CD4-positive, alpha-beta memory T cell (primary cell): ENCODE measurements at places on chromosomes 7 and 10.
A peak's percentile ranks its signal among the peaks of the same experiment; 100 is the strongest.

DNA sequence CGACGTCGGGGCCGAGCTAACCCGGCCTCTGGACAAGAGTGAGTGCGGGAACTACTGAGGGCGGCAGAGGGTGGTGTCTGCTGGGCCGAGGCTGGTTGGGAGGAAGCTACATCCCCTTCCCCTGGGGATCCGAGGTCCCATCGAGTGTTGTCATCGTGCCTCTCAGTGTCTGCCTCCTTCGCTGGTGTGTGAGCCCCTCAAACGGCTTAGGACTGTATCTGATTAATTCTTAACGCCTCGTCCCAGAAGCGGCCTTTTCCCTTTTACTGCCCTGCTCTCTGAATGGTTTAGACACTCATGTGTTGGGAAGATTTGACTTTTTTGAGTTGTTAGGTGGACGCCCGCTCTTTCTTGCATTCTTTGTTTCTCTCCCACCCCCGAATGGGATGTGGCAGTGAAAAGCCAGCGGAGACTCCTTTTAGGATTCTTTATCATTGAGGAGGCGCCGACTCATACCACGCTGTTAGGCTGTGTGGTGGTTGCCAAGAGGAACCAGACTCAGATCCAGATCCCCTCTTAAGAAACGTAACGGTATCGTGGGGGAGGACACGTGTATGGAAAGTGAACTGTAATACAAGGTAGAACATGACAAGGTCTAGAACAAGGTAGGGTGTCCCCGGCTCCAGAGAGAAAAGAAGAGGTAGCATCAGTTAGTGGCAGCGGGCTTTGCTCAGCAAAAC lies 631 bp downstream of the SUPV3L1 start:
- peaks cover under 1% of the 10 kb centered on the region for H3K36me3 ChIP-seq
- DNase-seq, result peak; percentile 75
- H3K4me3 ChIP-seq, result peak overlapping the region; percentile 93
- H3K27ac ChIP-seq, result peak overlapping the region; percentile 94
- peaks cover 24% of the 10 kb centered on the region for H3K4me1 ChIP-seq

DNA sequence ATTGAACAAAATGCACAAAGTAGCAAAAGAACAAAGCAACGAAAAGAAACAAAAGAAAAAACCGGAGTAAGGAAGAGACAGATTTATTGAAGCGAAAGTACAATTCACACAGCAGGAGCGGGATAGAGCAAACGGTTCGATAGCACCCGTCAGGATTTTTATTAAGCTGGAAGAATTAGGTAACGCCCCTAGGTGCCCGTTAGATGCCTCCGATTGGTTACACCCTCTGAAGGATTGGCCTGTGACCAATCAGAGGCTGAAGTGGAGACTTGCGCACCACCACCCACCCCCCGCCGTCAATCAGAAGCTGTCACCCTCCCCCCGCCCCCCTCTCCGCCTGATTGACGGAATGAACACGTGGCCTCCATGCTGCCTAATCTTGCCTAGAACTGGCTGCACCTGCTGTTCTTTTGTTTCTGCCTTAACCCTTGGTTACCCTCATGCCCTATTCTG lies 16.8 kb downstream of the OCM2 start:
- H3K27me3 ChIP-seq, result no peaks in the 10 kb centered on the region
- H3K36me3 ChIP-seq, result no peaks in the 10 kb centered on the region

GRCh38 chr10:33117816-33118215 lies 159.8 kb upstream of the ITGB1 start:
- DNase-seq, result peak; percentile 73
- H3K4me3 ChIP-seq, result no peak overlapping the region
- no peaks in the 10 kb centered on the region for H3K27me3 ChIP-seq

GRCh38 chr10:48600645-48601505 lies 4.0 kb downstream of the ARHGAP22 start:
- H3K4me3 ChIP-seq, result no peak overlapping the region
- no peaks in the 10 kb centered on the region for H3K4me1 ChIP-seq
- no peaks in the 10 kb centered on the region for H3K27me3 ChIP-seq
- H3K36me3 ChIP-seq, result no peaks in the 10 kb centered on the region

- no peaks in the 10 kb centered on the region for H3K27me3 ChIP-seq
- no peak overlapping the region for H3K27ac ChIP-seq
- no peaks in the 10 kb centered on the region for H3K4me1 ChIP-seq
Observed at GRCh38 chr7:12550956-12551355, 19.6 kb upstream of the SCIN start.

DNA sequence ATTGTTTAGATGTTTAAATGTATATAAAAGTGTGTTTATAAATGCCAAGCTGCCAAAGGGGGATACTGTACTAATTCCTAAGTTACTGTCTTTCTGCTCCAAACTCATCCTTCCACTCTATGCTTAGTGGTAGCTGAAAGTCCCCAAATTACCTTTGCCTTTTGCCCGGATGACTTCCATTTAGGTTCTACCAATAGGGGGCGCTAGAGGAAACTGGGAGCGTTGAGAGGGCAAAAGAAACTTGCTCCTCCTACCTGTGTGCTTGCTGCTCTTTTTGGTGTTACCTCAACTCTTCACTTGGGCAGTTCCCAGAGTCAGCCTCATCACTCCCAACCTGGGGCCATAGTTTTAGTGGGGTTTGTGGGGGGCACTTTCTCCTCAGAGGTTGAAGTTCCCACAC lies 5.9 kb upstream of the OR2A25 start:
- H3K27me3 ChIP-seq, result no peaks in the 10 kb centered on the region
- H3K27ac ChIP-seq, result no peak overlapping the region
- H3K4me3 ChIP-seq, result no peak overlapping the region
- H3K4me1 ChIP-seq, result no peaks in the 10 kb centered on the region

- no peaks in the 10 kb centered on the region for H3K4me1 ChIP-seq
- no peak for DNase-seq
- H3K4me3 ChIP-seq, result no peak overlapping the region
- no peaks in the 10 kb centered on the region for H3K27me3 ChIP-seq
- no peak overlapping the region for H3K27ac ChIP-seq
Observed at GRCh38 chr7:573933-574381, 54.3 kb upstream of the PDGFA start.
